ENCODE measurements at places on chromosomes 7 and 10.

DNA sequence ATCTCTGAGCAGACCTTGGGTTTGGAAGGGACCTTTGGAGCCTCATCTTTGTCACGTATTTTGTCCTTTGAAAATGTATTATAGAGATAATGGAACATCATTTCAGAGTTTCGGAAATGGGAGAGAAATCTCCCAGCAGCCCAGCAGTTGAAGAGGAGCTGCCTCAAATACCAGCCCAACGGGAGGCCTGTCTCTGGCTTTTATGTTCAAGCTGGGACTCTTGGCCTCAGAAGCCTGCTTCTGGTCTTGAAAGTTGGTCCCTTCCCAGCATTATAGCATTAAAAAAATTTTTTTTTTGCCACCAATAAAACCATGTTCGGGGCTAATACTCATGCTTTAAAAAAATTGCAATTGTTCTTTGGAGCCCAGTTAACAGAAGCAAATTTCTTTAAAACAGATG, 73.4 kb upstream of the CTBP2 start:
- DNase-seq, result no peak

GRCh38 chr7:40311307-40311706, 176.5 kb downstream of the SUGCT start:
- DNase-seq, result no peak

GRCh38 chr10:86260564-86260963, 106.0 kb downstream of the GRID1 start:
- DNase-seq, result no peak

GRCh38 chr7:132116369-132116768, 459.9 kb downstream of the PLXNA4 start:
- no peak for DNase-seq

- DNase-seq, result no peak
Measured at GRCh38 chr7:27248911-27249723, 6.5 kb downstream of the EVX1 start.

DNA sequence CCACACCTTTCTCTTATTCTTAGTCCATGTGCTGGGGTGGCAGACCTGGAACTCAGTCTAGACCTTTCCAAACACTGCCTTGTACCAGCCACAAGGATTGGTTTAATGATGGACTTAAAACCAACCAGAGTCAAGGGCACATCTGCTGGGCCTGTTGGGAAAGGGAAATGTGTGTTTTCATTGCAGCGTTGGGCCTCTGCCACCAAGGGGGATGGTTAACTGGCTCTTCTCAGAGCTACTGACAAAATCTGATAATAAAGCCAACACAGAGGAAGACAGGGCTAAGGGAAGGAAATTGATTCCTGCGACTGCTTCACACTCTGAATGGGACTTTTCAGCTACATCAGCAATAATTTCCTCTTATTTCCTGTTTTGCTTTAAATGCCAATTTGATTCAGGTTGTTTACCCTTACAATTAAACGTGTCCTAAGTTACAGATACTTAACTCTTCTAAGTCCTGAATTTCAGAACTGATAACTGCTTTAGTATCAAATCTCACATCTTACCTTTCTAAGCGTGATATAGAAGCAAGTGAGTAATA, 68.4 kb upstream of the MALRD1 start:
- DNase-seq, result no peak

DNA sequence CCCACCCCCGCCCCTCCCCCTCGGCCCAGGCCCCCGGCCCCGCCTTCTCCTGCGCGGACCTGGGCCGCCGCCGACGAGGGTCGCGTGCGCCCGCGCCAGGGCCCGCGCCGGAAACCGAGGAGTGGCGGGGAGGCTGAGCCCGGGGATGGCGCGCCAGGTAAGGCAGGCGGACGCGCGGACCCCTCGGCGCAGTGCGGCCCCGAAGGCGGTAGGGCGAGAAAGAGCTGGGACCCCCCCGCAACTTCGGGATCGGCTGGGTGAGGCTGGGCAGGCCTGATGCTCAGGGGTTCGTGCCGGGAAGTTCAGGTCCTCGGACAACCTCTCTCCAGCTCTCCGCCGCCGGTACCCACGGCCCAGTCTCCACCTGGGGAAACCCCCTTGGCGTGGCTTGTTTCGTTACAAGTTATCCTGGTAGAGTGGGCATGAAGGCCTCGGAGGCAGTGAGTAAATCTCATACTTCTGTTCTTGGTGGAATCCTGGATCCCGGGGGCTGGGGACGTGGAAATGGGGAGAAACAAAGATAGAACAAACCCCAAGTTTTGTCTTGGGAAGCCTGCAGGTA, 58.4 kb downstream of the ZNF467 start:
- no peak for DNase-seq

DNA sequence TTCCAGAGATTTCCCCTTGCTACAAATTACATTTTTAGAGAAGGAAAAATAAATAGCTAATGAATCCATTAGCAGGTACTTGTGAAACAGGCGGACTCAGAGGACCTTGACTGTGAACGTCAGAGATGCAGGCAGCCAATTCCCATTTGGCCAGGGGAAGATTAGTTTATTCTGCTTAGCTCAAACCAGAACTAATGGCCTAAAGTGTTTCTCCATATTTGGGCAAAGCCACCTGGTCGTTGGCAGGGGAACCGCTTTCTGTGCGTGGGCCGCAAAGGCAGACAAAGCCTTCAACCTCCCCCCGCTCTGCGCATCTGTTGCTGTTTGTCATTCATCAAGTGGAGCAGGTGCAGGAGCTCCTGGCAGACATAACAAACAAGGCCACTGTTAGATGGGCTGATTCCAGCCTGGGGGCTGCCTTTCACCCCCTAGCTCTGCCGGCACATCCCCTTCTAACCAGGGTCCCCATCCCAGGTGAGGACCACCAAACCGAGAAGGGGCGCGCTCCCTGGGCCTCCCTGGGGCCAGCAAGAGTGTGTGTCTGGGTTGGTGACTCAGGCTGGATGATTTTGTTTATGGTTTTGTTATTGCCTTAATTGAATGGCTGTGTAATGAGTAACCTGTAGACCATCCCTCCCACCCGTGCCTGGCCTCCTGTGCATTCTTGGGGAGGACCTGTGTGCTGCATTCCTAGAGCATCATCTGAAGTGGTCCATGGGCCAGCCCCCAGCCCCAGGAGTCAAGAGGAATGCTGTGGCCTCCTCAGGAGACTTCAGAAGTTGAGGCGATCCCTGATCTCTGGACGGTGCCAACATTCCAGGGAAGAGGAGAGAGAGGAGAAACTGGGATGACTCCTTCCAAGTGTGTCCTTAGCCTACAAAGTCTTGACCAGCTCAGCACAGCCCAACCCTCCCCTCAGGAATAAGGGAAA, 14.5 kb upstream of the CPA1 start:
- DNase-seq, result no peak

DNA sequence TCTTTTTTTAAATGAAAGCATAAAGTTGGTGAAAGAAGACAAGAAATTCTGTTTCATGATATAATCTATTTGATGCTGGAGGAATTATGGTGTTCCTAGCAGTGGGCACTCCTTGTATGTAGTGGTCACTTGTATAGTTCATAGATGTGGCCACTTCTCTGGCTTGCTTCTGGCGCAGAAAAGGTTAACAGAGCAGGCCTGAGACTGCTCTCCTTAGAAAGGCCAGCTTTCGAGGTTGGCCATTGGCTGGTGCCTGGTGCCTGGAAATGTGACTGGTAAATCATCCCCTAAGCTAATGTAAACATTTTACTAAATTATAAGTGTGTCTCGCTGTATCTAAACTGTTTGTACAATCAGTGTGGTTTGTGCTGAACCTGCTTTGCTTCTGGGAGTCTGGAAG, 276.1 kb downstream of the PHTF2 start:
- no peak for DNase-seq

GRCh38 chr10:69638642-69639041, 8.6 kb downstream of the FAM241B start:
- no peak for DNase-seq

DNA sequence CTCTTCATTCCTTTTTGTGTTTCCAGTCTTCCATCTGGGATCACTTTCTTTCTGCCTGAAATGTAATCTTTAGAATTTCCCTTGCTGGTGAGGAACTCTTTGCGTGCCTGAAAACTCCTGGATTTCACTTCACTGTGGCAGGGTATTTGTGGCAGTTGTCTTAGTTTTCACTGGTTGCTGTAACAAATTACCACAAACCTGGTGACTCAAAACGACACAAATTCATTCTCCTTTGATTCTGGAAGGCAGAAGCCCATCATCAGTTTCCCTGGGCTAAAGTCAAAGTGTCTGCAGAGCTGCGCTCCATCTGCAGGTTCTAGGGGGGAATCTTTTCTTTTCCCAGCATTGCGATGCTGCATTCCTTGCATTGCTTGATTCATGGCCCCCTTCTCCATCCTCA, 109.3 kb downstream of the RBM20 start:
- DNase-seq, result no peak

DNA sequence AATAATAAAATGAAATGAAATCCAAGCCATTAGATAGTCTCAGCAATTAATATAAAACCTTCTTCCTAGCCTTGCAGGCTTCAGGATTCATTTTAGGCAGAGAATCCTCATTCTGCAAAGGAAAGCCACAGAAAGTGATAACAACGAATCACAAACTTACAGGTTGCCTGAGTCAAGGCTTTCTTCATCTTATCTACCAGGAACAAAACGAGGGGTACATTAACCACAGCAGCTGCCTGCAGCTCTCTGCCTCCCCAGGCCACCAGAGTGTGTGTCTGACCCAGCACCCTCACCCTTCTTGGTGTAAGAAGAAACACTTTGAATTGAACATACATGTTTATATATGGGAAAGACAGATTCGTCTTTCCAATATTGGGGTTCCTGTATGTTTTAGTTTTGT, 12.5 kb upstream of the TNS3 start:
- DNase-seq, result no peak

- DNase-seq, result no peak
Measured at GRCh38 chr10:82981137-82981723, 1106.2 kb downstream of the NRG3 start.

DNA sequence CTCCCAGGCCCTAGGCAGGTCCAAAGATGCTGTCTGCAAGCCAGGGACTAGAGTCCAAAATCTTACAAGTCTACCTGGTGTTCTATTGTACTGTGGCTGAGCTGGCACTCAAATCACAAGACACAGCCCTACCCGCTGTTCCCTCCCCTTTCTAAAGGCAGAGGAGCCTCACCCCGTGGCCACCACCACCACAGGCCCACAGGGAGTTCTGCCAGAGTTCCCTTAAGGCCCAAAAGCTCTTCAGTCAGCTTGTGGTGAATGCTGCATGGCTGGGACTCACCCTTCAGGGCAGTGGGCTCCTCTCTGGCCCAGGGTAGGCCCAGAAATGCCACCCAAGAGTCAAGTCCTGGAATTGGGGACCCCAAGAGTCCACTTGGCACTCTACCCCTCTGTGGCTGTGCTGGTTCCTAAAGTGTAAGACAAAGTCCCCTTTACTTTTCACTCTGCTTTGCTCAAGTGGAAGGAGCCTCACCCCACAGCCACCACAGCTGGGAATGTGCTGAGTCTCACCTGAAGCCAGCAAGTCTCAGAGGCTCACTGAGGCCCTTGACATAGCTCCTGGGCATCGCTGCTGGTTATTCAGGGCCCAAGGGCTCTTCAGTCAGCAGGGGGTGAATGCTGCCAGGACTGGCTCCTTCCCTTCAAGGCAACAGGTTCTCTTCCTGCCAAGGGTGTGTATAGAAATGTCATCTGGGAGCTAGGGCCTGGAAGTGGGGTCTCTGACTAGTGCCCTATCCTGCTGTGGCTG, 48.8 kb upstream of the PSAP start:
- no peak for DNase-seq

DNA sequence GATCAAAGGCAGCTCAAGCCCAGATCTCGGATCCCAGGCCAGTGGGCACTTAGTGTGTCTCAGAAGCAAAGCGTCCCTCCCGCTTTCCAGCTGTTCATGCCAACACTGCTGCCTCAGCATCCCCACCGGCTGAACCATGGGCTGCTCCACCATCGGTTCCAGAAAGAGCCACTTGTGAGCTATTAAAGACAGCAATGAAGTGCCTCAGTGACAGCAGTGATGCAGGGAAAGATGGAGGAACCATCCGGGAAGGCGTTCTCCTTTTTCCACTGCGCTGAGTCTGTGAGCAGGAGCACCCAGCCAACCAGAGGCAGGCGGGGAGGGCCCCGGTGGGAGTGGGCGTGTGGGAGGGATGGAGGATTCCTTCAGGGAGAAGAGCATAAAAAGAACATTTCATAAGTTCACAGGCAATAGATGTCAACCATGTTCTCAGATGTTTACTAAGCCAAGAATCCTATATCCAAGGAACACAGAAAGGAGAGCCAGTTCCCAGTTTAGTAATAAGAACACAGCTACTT, 96.2 kb upstream of the MKI67 start:
- DNase-seq, result no peak

DNA sequence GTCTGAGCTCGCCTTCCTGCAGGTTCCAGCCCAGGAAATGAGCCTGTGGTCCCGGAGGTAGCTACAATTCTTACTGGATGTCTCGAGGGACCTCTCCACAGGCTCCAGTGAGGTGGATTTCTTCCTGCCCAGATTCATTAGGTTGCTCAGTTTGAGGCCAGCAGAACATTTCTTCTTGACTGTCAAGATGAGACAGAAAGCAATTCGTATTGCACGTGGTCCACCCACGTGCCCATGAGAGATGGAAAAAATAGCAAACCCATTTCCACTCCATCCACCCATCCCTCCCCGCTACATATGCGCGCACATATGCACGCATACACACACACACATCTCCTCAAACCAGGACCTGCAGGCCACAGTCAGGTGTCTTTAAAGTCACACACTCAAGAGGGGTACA, 68.7 kb downstream of the VWA2 start:
- DNase-seq, result no peak

- DNase-seq, result no peak
Measured at GRCh38 chr7:40763319-40764287, 628.8 kb downstream of the SUGCT start.

DNA sequence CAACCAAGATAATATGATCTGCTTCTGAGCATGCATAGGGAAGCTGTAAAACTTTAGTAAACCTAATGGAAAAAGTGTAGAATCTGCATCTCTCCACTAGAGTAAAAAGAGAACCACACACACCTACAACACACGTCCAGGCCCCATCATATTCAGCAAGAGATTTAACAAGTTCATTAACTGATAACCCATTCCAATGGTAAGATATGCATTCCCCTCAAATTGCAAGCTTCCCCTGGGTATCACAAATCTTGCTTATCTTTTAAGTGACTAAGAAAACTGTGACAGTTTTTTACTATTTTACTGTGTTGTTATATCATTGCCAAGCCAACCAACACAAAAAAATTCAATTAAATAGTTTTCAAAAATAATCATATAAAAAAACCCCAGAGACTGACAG, 8.0 kb downstream of the DPY19L1 start:
- DNase-seq, result no peak

- no peak for DNase-seq
Measured at GRCh38 chr10:89173075-89173474, 34.0 kb downstream of the CH25H start.

DNA sequence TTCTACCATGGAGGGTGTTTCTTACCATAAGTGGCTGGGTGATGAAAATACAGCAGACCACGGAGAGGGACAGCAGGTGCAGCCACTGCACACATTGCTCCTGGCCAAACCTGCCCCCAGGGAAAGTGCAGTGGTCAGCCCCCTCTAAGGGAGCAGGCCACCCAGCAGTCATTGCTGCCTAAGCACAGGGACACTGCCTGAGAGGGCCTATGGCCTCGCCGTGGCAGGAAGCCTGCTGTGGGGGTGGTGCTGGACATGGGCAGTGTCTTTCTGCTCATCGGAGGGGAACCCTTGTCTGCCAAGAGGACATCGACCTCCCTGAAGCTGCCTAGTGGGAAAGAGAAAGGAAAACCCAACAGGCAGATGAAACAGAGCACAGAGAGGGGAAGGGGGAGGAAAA, 118.3 kb downstream of the PKD1L1 start:
- no peak for DNase-seq

GRCh38 chr7:152868122-152869040, 108.8 kb downstream of the ACTR3B start:
- DNase-seq, result no peak

GRCh38 chr7:91556956-91557650, 292.9 kb downstream of the FZD1 start:
- no peak for DNase-seq

Measured in retinal pigment epithelial cell (primary cell).